ENCODE measurements at places on chromosomes 12 and 14.

DNA sequence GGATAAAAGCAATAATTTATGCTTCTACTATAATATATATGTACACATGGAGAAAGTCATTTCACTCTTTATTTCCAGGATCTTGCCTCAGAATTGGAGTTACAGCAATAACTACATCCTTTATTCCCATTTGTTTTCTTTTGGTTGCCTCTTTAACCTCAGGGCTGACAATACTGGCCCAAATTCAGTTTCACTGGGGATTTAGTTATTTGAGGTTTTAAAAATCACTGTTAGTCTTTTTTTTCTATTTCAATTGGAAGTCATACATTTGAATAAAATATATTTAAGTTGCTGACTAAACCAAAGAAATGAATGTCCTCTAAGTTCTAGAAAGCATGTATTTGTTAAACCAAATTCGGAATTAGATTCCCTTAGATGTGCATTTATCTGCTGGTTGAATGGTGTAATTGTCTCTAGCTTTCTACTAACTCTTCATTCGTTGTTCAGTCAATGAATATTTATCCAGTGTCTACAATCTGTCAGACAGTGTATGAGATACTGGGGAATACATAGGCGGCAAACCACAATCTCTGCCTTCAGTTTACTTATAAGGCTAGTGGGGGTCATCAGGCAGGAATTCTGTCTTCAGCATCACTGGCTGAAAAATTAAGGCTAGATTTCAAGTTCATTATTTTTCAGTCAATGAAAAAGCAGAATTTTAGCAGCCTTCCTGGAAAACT, 190.8 kb upstream of the ARHGAP5 start:
- DNase-seq = no peak

- DNase-seq = no peak
Measured at GRCh38 chr12:92540782-92541423, 161.9 kb upstream of the PLEKHG7 start.

DNA sequence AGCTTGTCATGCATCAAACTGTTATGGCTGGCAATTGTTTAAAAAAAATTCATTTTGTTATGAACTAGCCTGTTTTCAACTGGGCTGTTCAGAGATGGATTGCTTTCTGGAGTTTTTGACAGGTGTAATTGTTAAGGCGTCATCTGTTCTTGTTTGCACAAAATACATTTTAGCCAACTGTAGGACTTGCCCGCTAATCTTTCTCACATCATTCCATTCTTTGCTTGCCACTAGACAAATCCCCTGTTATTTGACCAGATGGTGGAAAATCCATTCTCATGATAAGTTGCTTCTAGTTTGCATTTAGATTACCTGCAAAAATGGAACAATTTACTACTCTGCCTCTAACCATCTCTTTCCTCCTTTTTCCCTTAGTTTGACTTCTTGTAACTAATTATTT, 114.3 kb downstream of the NPAS3 start:
- DNase-seq = no peak

DNA sequence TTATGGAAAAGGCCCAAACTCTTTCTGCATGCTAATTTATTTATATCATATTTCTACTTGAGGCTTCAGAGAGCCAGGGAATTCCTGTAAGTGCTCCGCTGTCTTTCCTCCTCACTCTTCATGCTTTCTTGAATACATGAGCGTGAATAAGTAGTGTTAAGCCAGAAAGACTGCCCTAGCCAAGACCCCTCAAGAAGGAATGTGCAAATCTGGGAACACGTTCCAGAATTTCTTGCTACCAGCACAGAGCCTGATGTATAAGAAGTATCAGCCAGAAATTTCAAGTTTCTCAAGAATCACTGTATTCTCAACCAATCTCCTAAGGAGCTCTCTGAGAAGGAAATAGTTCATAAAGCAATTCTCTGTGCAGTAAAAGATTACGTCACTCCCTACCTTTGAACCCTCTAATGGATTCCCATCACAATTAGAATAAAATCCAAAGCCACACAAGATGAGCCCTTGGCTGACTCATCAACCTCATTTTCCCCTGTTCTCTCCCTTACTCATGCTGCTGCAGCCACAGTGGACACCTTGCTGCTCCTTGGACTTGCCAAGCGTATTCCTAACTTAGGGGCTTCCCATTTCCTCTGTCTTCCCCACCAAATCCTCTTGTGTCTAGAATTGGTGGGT, 6.9 kb upstream of the TSPAN8 start:
- DNase-seq = no peak

All from T-helper 1 cell (primary cell).